ENCODE measurements at places on chromosomes 3 and 15.

DNA sequence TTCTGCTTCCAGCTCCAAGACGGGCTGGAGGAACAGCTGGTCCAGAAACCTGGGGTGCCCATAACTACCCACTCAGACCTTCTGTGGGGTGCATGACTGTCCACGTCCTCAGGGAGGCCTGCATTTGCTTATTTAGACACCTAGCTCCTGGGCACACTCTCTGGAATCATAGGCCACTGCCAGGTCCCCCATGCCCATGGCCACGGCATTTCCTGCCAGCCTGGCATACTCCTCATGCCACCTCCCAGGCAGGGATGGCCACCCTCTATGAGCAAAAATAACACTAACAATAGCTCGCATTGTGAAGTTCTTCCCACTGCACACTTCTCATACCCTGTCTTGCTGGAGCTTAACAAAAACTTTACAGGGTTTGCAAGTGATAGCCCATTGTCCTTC is 166.9 kb upstream of the TPM1 start:
- DNase-seq: no peak

DNA sequence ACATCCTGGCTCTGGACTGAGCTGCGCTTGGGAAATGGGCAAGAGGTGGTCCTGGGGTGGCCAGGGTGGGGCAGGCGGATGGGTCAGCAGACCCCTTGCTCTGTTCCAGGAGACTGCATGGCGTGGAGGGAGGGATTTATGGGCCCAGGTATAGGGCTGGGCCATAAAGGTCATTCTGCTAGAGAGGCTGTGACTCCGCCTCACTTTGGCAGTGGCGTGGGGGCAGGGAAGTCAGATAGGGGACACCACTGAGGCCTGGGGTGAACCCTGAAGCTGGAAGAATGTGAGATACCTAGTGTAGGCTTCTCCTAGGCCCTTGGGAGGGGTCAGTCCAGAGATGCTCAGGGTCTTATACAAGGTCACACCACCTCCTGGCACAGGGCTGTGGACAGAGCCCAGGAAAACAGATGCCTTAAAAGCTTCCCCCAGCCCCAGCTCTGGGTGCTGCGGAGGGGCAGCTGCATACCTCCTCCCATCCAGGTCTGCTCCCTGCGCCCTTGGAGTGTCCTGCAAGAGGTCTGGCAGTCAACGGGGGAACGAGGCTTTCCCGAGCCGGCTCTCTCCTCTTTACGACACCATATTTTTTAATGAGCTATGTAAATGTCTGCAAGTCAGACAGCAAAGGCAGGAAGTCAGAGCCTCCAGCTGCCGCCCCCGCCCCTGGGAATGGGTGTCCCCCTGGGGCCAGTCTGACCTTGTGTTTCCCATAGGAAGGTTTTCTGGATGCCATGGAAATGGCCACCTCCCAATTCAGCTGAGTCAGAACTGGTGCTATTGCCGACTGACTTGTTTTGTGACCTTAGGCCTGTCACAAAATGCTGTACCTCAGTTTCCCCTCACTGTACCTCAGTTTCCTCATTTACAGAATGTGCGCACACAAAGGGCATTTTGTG is 26.3 kb downstream of the LINGO1 start:
- DNase-seq: no peak

DNA sequence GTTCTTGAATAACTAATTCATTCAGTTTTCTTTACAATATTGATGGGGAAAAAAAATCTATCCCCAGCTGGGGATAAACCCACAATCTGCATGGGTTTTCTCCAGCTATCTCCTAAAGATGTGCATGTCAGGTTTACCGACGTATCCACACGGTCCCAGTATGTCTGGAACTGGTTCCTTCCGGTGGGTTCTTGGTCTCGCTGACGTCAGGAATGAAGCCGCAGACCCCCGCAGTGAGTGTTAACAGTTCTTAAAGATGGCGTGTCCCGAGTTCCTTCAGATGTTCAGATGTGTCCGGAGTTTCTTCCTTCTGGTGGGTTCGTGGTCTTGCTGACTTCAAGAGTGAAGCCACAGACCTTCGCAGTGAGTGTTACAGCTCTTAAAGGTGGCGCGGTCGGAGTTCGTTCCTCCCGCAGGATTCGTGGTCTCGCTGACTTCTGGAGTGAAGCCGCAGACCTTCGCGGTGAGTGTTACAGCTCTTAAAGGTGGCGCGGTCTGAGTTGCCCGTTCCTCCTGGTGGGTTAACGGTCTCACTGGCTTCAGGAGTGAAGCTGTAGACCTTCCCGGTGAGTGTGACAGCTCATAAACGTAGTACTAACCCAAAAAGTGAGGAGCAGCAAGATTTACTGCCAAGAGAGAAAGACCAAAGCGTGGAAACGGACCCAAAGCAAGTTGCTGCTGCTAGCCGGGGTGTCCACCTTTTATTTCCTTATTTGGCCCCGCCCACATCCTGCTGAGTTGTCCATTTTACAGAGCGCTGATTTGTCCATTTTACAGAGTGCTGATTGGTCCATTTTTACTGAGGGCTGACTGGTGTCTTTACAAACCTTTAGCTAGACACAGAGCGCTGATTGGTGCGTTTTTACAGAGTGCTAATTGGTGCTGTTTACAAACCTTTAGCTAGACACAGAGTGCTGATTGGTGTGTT is 195.1 kb upstream of the NR2F2 start:
- no peak for DNase-seq

- DNase-seq: no peak
Observed at GRCh38 chr15:48149858-48150257, 28.2 kb downstream of the MYEF2 start.

DNA sequence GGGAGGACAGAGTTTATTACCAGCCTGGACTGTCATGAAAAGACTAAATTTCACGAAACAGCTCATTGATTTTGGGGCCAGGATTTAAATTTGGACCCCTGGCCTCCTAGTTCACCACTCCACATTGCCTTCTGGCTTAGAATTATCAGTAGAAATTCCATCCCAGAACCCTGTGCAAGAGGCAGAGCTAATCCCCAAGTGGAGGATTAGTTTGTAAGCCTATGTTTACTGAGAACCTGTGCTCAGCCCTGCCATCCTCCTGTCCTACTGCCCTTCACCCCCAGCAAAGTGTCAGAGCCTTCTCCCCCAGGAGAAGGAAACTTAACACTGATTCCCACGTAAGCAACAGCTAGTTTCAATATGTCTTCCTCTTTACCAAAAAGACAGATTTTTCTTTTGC is 99.4 kb downstream of the SST start:
- DNase-seq: no peak

DNA sequence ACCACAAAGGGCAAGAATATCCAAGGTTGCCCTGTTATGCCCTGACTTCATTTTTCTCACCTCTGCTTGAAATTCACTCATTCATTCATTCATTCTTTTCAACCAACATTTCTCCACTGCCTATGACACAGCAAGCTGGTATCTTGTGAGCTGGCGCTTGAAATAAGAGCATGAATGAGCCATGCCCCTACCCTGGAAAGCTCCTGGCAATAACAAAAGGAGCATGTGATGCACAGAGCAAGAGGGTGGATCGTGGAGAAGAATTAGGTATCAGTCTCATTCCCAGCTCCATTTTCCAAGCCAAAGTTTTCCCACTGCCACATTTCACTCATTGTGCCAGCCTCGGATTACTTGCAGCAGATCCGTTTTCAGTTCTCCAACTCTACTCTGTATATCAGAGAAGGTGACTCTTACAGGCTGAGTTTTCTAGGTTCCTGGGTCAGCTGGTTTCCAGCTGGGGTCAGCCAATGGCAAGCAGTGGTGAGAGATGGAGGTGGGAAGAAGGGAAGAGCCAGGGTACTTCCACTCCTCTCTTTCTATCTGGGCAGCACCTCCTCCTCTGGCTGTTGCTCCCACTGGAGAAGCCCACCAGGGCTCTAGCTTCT is 144.8 kb downstream of the SUCLG2 start:
- DNase-seq: no peak
